Tibial nerve (tissue), 4 donors: ENCODE measurements at places on chromosomes 13 and 19.

DNA sequence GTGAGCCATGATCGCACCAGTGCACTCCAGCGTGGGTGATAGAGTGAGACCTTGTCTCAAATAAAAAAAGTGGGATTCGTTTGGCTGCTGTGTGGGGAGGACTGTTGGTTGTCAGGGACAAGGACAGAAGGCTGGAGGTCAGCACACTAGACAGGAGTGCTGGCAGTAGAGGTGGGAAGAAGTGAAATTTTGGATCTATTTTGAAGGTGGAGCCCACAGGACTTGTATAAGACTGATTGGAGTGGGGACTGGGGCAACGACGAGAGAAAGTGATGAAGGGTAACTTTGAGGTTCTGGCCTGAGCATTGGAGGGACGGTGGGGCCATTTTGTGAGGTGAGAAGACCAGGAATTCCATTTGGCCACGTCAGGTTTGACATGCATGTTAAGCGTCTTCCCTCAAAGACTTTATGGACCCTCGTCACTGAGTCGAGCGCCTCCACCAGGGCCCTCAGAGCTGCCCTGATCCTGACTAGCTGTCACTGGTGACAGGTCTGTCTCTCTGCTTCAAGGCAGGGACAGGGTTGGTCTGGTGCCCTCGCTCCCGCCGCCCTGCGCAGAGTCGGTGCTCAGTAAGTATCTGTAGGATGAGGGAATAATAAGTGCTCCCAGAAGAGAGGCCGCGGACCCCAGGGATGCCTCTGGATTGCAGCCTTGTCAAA, 673 bp downstream of the CTU1 start:
- no peaks in the 10 kb centered on the region for H3K27me3 ChIP-seq
- H3K36me3 ChIP-seq, result peaks cover 5% of the 10 kb centered on the region
- peaks cover 12% of the 10 kb centered on the region for H3K4me1 ChIP-seq

DNA sequence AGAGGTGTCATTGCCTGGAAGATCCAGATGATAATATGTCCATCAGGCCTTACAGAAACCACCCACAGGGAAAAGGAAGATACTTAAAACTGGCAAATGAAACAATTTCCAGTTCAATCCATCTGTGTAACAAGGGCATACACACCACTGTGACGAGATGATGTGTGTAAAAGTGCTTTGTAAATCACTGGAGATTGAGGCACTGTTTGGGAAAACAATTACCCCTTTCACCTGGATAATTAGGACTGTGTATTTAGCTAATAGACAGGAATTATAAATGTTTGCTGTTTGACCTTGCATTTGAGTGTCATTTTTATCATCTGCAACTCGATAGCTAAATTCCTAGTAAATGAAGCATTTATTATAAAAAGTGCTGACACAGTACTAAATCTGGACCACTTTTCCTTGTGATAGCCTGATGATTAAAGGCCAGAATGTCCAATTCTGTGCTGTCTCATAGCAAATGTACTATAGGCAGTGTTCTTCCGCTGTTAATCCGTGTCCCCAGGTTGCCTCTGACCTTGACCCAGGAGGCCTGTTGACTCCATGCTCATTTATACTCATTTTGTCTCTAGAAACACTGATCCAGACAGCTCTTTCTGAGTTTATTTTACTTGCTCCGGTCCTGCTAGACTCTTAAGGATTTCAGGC, 105.8 kb downstream of the LACC1 start:
- DNase-seq, result no peak
- H3K27me3 ChIP-seq, result no peaks in the 10 kb centered on the region
- no peaks in the 10 kb centered on the region for H3K4me1 ChIP-seq
- no peaks in the 10 kb centered on the region for H3K36me3 ChIP-seq
- H3K27ac ChIP-seq, result no peak overlapping the region

- DNase-seq, result peak; percentile 45
- H3K4me3 ChIP-seq, result peak overlapping the region; percentile 74
- no peaks in the 10 kb centered on the region for H3K27me3 ChIP-seq
- H3K27ac ChIP-seq, result peak overlapping the region; percentile 86
Observed at GRCh38 chr19:33795370-33796163, 1.1 kb upstream of the KCTD15 start.

DNA sequence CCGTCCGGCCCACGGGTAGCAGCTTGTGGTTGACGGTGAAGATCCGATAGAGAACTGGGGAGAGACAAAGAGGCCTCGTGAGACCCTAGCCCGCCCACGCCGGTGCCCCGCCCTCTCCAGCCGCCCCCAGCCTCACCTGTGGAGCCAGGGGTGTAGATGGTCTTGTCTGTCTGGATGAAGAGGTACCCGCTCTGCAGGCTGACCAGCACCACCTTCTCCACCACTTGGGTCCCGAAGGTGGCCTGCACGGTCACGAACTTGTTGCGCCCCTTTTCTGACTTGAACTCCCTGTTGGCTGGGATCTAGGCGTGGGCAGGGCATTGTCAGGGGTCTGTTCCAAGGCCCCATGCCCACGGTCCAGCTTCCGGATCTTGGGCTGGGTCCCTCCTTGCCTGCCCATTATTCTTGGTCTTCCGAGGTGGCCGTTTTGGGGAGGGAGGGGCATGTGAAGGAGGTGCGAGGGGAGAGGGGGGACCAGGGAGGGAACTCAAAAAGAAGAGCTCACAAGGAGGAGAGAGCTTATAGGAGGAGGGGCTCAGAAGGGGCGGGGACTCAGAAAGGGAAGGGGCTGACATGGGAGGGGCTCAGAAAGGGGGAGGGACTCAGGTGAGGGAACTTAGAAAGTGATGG, 2.2 kb downstream of the C3 start:
- H3K4me1 ChIP-seq, result peaks cover 36% of the 10 kb centered on the region
- H3K27me3 ChIP-seq, result no peaks in the 10 kb centered on the region
- no peaks in the 10 kb centered on the region for H3K36me3 ChIP-seq
- no peak for DNase-seq
- H3K4me3 ChIP-seq, result no peak overlapping the region
- no peak overlapping the region for H3K27ac ChIP-seq

DNA sequence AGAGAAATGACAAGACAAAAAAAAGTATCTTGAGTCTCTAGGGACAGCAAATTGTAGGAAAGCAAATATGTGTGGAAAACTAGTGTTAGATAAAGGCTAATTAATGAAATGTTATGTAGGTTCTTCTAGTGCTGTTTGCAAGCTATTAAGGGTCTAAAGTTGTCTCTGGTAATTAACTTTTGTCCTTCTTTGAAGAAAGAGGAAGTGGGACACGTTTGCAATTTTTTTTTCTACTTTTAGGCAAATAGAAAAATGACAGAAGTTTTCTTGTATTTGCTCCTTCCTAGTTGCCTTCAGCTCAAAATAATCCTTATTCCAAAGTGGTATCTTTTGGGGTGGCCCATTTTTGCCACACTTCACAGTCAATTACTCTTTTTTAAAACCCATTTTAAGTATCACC, 1877.7 kb upstream of the PRR20A start:
- no peak overlapping the region for H3K4me3 ChIP-seq
- H3K27me3 ChIP-seq, result no peaks in the 10 kb centered on the region
- no peaks in the 10 kb centered on the region for H3K4me1 ChIP-seq
- no peaks in the 10 kb centered on the region for H3K36me3 ChIP-seq

GRCh38 chr13:58397596-58398387, 766.2 kb downstream of the PCDH17 start:
- H3K4me1 ChIP-seq, result no peaks in the 10 kb centered on the region
- H3K36me3 ChIP-seq, result no peaks in the 10 kb centered on the region
- H3K4me3 ChIP-seq, result no peak overlapping the region
- no peak for DNase-seq

GRCh38 chr13:46621133-46621532, 68.2 kb downstream of the LRCH1 start:
- no peaks in the 10 kb centered on the region for H3K36me3 ChIP-seq
- DNase-seq, result no peak
- H3K4me3 ChIP-seq, result no peak overlapping the region
- no peak overlapping the region for H3K27ac ChIP-seq
- no peaks in the 10 kb centered on the region for H3K27me3 ChIP-seq

GRCh38 chr13:64801768-64802167, 2428.4 kb downstream of the PCDH9 start:
- H3K36me3 ChIP-seq, result no peaks in the 10 kb centered on the region
- no peak overlapping the region for H3K27ac ChIP-seq
- no peak overlapping the region for H3K4me3 ChIP-seq
- no peaks in the 10 kb centered on the region for H3K4me1 ChIP-seq
- no peaks in the 10 kb centered on the region for H3K27me3 ChIP-seq
- no peak for DNase-seq

DNA sequence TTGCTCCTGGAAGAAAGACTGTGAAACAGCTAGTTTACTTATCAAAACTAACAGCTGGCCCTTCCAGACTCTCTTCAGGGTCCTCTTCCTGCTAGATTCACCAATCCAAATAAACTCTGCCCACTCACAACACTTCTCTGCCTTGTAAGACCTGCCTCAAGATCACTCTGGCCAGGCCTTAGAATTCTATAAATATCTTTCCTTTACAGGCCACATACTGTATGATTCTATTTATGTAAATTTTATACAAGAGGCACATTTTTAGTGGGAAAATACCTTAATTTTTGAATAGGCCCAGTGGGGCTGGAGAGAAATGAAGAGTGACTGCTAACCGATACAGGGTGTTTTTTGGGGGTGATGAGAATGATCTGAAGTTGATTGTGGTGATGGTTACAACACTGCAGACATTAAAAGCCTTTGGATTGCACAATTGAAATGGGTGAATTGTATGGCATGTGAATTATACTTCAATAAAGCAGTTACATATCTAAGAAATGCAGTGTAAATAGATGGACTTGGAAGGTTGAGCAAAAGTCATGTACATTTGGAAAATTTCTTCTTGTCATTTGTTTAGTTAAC, 141.8 kb downstream of the GPC5 start:
- H3K27me3 ChIP-seq, result no peaks in the 10 kb centered on the region
- H3K4me3 ChIP-seq, result no peak overlapping the region
- H3K36me3 ChIP-seq, result no peaks in the 10 kb centered on the region
- no peak overlapping the region for H3K27ac ChIP-seq
- no peak for DNase-seq

GRCh38 chr13:23467048-23467931, 33.8 kb upstream of the SACS start:
- H3K27me3 ChIP-seq, result no peaks in the 10 kb centered on the region
- no peak overlapping the region for H3K27ac ChIP-seq
- H3K4me3 ChIP-seq, result no peak overlapping the region
- H3K4me1 ChIP-seq, result peaks cover 3% of the 10 kb centered on the region
- no peak for DNase-seq

GRCh38 chr19:57665261-57665806, 3.4 kb upstream of the ZSCAN4 start:
- H3K27me3 ChIP-seq, result peaks cover 3% of the 10 kb centered on the region
- no peak overlapping the region for H3K27ac ChIP-seq
- no peaks in the 10 kb centered on the region for H3K4me1 ChIP-seq
- H3K36me3 ChIP-seq, result no peaks in the 10 kb centered on the region
- DNase-seq, result no peak
- no peak overlapping the region for H3K4me3 ChIP-seq

DNA sequence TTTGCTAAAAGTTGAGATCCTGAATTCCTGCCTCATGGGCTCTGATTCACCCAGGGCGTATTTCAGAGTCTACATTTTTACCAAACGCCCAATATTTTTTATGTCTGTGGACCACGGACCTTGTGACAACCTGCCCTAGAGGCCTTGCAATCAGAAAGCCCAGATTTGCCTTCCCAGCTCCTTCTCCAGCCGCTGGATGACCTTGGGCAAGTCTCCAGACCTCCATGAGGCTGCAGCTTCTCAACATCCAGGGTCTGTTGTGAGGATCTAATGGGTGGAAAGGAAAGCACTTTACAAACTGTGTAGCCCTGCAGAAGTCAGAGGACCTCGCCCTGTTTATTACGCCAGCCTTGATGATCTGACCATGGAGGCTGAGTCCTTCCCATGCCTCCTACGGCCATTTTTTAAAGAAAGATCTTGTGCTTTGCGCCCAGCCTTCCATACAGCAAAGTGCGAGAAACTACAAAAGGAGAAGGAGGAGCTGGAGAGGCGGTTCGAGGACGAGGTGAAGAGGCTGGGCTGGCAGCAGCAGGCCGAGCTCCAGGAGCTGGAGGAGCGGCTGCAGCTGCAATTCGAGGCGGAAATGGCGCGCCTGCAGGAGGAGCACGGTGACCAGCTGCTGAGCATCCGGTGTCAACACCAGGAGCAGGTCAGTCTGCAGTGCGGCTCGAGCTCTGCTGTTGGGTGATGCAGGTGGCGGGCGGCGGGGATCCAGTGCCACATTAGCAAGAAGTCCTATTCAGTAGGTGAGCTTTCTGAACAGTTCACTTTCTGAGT, 115.6 kb downstream of the SLC7A1 start:
- no peak for DNase-seq
- no peak overlapping the region for H3K4me3 ChIP-seq
- no peak overlapping the region for H3K27ac ChIP-seq
- no peaks in the 10 kb centered on the region for H3K36me3 ChIP-seq

GRCh38 chr13:29868581-29868980, 18.2 kb upstream of the UBL3 start:
- no peaks in the 10 kb centered on the region for H3K36me3 ChIP-seq
- no peaks in the 10 kb centered on the region for H3K4me1 ChIP-seq
- no peak overlapping the region for H3K27ac ChIP-seq

- no peak for DNase-seq
- peaks cover 54% of the 10 kb centered on the region for H3K27me3 ChIP-seq
- H3K27ac ChIP-seq, result peak overlapping the region; percentile 73
- no peaks in the 10 kb centered on the region for H3K36me3 ChIP-seq
Observed at GRCh38 chr19:6768236-6768785, 1.1 kb upstream of the SH2D3A start.

- no peak overlapping the region for H3K4me3 ChIP-seq
- no peaks in the 10 kb centered on the region for H3K27me3 ChIP-seq
- no peaks in the 10 kb centered on the region for H3K36me3 ChIP-seq
- peak overlapping the region; percentile 88 for H3K27ac ChIP-seq
- DNase-seq, result peak; percentile 61
Observed at GRCh38 chr19:13091400-13092157, 11.1 kb downstream of the LYL1 start.

DNA sequence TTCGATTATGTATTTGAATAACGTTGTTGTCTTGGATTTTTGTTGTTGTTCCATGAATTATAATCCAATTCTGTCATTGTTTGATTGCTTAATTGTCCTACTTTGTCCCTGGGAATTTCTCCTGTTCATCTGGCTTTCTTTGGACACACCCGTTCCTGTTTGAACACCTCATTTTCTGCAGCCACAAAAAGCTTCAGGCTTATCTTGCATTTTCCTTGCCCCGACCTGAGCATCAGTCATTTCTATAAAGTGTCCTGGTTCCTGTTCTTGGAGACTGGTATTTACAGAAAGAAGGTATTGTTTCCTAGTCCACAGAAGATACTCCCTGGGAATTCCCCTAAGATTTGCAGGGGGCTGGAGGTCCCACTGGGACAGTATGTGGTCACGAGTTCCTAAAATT, 731.8 kb upstream of the ARGLU1 start:
- no peak for DNase-seq
- no peaks in the 10 kb centered on the region for H3K27me3 ChIP-seq
- H3K27ac ChIP-seq, result no peak overlapping the region
- H3K4me3 ChIP-seq, result no peak overlapping the region
- no peaks in the 10 kb centered on the region for H3K36me3 ChIP-seq
- H3K4me1 ChIP-seq, result no peaks in the 10 kb centered on the region

DNA sequence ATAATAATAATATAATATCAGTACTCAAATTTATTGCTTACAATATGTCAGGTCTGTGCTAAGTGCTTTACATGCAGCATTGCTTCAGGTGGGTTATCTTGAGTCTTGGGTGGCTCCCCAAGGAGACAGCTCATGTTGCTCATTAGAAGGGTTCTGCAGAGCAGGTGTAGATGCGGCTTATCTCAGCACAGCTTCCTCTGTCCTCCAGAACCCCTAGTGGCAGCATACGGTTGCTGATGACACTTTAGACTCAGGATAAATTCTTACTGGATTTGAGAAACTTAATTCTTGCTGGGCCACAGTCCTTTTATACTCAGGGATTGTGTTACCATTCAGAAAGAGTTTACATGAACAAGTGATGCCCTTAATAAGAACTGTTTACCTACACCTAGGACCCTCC, 8.9 kb downstream of the COG3 start:
- DNase-seq, result no peak
- no peaks in the 10 kb centered on the region for H3K36me3 ChIP-seq
- no peak overlapping the region for H3K27ac ChIP-seq
